ENCODE measurements at places on chromosomes 16 and 17.

DNA sequence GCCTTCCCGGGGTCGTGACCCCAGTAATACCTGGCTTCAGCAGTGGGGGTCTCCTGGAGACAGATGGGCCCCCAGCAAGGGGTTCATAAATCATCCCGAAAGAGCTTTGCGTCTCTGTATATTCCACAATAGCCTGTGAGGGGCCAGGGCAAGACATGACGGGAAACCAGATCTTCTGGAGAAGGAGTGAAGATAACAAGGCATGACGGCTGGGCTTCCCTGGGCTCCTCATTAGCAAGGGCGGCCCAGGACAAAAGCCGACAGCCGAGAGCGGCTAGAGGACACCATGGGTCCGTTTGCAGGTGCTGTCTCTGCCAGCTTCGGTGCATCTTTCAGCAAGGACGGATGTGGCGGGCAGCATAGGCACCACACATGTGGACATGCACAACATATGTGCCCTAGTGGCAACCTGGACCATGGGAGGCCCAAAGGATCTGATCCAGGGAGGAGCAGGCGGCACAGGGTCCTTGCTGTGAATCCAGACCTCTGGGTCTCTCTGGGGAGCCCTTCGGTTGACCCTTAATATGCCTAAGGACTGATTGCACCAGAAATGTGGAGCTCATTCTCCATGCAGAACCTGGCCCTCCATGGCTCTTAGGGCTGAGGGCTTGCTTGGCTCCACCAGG is 136.9 kb upstream of the FOXF1 start:
- no peak for DNase-seq

- no peak for DNase-seq
Observed at GRCh38 chr17:80898716-80899115, 92.9 kb upstream of the CHMP6 start.

DNA sequence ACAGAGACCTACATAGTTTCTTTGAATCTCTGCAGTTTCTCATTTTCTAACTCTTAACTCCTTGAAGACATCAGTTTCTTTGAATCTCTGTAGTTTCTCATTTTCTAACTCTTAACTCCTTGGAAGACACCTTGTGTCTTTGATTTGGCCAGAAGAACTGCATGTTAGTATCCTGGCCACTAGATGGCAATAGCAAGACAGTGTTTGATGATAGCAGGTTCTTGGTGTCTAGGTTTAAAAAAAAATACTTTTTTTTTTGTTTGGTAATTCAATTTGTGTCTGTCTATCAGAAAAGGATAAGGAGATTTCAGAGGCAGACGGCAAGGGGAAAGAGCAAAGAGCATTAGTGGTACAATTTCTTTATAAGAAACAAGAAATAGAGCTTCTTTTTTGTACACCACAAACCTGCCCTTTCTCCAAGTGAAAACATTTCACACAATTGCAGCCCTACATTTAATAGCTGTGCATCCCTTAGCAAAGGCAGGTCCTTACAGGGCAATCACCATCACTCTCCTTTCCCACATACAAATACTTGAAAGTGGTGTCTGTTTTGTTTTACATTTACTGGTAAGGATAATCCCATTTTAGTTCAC is 1324.9 kb upstream of the CDH8 start:
- DNase-seq: no peak

DNA sequence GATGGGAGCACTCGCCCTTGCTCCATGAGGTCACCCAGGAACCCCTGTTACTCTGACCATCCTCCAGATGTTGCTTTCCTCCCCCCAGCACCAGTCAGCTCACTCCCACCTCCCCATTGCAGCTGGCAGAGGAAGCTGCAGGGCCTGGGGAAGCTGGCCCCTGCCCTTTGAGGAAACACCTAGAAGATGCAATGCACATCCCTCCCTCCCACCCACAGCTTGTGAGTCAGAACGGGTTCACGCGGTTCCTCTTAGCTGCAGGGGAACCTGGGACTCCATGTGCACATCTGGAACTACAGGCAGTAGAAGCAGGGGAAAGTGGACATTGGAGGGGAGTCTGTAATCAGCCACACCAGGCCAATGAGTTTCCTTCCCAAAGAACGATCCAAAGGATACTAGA is 96.9 kb downstream of the KATNIP start:
- no peak for DNase-seq

DNA sequence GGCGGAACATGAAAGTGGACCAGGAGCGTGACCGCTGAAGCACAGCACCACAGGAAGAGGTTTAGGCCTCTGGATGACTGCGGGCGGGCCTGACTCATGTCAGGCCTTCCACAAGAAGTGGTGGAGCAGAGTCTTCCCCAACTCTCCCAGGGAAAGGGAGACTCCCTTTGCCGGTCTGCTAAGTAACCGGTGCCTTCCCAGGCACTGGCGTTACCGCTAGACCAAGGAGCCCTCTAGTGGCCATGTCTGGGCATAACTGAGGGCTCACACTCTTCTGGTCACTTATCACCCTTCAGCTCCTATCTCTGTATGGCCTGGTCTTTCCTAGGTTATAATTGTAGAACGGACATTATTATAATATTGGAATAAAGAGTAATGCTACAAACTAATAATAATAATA is 1931.9 kb downstream of the TP53TG3F start:
- DNase-seq: no peak

- no peak for DNase-seq
Observed at GRCh38 chr16:19688396-19689024, 29.5 kb downstream of the KNOP1 start.

GRCh38 chr16:4318451-4318910 is 2.6 kb downstream of the GLIS2 start:
- no peak for DNase-seq

- no peak for DNase-seq
Observed at GRCh38 chr17:34364751-34365150, 1.7 kb upstream of the CCL1 start.

GRCh38 chr16:76038097-76038496 is 239.1 kb upstream of the CNTNAP4 start:
- DNase-seq: no peak

DNA sequence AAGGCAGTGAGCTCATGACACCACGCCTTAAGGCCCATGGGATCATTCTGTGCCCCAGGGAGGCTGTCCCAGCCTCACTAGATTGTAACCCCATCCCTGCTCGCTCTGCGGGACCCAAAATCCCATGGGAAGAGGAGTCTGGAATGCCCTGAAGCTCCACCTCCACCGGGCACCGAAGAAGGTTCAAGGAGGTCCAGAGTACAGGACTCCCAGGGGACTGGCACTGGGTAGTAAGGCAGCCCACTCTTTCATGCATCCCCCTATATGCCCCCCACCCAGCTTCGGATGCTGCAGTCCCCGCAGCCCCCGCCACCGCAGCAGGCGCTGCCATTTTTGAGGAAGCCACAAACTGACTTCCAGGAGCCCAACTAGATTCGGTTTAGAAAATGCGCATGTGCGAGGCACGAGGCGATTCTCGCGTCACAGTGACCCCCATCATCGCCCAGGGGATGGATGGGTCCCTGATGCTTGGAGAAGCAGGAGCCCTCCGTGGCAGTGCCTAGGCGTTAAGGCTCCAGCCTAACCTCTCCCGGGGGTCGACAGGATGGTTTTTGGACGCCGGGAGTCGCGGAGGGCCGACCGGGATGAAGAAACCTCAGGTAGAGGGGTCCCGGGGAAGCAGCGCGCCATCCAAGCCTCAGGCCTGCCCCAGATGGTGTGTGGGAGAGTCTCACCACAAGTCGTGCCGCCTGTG is 1681.0 kb downstream of the TP53TG3F start:
- DNase-seq: no peak

DNA sequence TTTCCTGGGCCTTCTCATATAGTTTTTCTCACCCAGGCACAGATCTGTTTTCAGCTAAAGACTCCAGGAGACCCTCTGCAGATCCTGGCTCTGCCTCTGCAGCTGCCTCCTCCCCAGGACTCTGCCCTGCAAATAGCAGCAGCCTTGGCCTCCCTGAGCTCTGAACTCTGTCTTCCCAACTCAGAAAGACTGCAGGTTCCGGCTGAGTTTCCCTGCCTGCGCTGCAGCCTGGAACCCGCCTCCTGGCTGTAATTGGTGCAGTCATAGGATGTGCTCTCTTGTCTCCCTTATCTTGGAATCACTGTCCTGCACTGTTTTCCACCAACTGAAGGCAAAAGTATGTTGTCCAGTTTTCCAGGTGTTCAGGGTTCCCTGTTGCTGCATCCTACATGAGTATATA is 14.3 kb upstream of the DNASE1 start:
- DNase-seq: no peak

- no peak for DNase-seq
Observed at GRCh38 chr16:60642956-60643355, 1393.3 kb downstream of the CDH8 start.

DNA sequence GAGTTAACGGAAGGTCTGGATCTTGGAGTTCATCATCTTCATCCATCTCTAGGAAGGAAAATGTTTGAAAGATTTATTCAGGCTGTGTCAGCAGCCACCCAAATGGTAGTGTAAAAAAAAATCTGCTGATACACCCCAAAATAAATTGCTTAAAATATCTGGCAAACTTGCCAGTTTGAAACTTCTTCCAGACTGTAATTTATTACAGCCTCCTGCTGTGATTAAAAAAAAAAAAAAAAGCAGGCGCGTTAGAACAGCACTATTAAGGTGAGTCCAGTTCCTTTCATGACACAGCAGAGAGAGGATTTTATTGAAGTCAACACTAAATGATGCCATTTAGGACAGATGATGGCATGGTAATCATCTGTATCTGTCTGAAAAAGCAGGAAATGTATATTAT is 140.6 kb upstream of the CORO6 start:
- DNase-seq: no peak

Data from effector memory CD8-positive, alpha-beta T cell (primary cell).